ENCODE measurements at places on chromosomes 2 and 18.

GRCh38 chr2:10278029-10278762 is 24.5 kb upstream of the HPCAL1 start:
- DNase-seq: peak; percentile 17

GRCh38 chr2:85235281-85235680 is 92.5 kb downstream of the TGOLN2 start:
- no peak for DNase-seq

DNA sequence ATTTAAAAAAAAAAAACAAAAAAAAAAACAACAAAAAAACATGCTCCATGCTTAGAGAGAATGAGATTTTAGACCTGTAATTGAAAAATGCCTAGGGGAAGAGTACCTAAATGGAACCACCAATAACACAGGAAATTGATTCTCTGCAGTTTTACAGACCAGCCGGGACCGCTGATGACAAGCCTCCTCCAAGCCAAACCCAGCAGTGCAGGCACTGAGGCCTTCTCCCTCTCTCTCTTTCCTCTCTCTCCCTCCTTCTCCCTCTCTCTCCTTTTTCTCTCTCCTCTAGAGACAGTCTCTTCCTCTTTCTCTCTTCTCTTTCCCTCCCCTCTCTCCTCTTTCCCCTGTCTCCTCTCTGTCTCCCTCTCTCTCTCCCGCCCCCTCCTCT is 228.8 kb upstream of the COPS8 start:
- DNase-seq: no peak

DNA sequence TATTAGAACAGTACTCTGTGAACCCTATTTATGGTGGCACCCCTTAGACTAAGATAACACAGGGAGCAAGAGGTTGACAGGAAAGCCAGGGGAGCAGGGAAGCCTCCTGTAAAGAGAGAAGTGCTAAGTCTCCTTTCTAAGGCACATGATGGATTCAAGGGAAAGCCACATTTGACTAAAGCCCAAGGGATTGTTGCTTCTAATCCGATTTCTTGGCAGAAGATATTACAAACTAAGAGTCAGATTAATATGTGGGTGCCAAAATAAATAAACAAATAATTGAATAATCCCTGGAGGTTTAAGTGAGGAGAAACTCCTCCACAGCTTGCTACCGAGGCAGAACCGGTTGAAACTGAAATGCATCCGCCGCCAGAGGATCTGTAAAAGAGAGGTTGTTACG is 333.2 kb downstream of the SOX11 start:
- no peak for DNase-seq

- DNase-seq: peak; percentile 62
Observed at GRCh38 chr2:26696351-26696816, 3.9 kb downstream of the KCNK3 start.

GRCh38 chr18:50194631-50195532 is at the start of gene MYO5B:
Gene MYO5B (minus strand): TSS chr18:50195147. CDS start chr18:50194793, 354 bp downstream.
- DNase-seq: no peak

DNA sequence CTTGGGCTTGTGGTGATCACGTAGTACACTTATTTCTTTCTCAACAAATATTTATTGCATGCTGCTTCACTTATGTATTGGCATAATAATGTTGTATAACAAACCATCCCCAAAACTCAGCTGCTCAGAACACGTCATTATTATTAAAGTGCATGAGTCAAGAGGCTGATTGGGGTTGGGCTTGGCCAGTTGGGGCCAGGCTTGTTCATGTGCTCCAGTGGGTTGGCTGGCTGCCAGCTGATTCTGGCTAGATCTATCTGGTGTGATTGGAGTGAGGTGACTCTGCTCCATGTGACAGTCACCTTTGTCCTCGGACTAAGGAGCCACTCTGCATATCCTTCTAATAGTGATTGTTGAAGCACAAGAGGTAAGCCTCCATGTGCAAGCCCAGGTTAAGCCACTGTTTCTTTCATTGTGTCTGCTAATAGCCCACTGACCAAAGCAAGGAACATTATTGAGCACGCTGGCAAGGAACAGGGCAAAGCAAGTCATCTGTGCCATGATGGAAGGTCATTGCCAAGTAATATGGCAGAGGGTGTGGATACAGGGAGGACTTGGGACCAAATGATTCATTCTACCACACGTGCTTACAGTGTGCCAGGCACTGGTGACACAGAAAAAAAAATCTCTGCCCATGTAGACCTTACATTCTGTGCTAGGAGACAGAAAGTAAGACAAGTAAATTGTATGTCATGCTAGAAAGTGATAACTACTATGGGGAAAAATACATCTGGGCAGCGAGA is 63.3 kb upstream of the TMEM182 start:
- no peak for DNase-seq
